ENCODE measurements at places on chromosomes 3 and 15.

DNA sequence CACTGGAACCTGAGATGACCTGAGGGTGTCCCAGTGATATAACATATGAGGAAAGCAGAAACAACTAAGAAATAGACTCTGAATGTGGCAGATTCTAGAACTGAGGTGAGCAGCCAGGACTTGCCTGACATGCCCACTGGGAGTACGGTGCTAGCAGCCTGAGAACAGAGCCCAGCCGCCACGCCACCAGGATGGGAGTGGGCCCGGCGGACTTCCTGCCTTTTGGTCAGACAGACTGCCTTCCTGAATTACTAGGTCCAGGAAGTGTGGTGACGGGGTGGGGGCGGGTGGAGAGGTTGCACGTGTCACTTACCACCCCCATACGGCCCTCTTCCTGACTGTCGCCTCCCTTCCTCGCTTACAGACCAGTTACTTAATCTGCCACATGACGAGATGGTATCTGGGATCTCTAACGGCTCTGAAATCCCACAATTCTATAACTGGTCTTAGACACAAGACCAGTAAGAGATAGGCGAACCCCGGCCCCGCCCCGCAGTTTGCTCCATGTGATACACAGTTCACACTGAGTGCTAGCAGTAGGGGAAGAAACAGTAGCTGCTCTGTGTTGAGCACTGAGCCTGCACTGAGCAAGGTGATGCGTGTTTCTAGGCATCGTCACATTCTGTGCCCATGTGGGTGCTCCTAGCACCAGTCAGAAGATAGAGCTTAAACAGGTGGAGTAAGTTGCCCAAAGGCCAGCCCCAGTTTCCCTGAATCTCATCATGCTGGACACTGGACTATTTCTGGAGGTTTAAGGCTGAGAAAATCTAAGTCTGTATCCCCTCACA, 95.7 kb downstream of the CPN2 start:
- DNase-seq = no peak

DNA sequence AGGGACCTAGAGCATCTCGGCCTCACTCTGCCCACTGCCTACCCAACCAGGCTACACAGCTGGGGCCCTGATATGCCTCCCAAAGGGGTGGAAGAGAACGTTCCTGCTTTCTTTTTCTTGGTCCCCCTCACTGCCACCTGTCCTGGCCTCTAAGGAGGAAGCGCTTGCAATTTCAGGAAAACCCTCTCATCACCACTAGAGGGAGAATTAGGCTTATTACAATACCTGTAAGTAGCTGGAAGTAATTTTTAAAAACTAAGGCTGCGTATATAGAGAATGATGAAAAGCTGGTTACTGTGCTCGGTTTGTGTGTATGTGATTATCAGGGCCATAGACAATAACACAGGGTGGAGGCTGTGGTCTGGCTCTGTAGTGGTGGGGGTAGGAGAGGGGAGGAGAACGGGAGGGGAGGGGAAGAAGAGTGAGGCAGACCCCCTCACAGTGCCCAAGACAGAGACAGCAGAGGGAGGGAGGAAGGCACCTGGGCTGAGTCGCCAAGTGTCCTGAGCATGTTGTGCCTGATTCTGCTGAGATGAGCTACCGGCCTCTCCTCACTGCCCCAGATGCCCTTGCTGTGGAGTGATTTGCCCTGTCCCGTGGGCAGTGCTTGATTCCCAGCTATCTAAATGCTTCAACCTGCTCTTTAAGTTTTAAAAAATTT, 3.3 kb downstream of the GABRG3 start:
- DNase-seq = no peak

GRCh38 chr3:11211531-11212298, 57.4 kb downstream of the HRH1 start:
- no peak for DNase-seq

GRCh38 chr3:52438579-52439425, 6.1 kb downstream of the SEMA3G start:
- no peak for DNase-seq

GRCh38 chr3:12895391-12896062, 54.2 kb upstream of the RPL32 start:
- DNase-seq = no peak

GRCh38 chr3:182357928-182358327, 435.4 kb upstream of the ATP11B start:
- DNase-seq = no peak

All from AG04450 (cell line).